ENCODE measurements at places on chromosomes 4 and X.

DNA sequence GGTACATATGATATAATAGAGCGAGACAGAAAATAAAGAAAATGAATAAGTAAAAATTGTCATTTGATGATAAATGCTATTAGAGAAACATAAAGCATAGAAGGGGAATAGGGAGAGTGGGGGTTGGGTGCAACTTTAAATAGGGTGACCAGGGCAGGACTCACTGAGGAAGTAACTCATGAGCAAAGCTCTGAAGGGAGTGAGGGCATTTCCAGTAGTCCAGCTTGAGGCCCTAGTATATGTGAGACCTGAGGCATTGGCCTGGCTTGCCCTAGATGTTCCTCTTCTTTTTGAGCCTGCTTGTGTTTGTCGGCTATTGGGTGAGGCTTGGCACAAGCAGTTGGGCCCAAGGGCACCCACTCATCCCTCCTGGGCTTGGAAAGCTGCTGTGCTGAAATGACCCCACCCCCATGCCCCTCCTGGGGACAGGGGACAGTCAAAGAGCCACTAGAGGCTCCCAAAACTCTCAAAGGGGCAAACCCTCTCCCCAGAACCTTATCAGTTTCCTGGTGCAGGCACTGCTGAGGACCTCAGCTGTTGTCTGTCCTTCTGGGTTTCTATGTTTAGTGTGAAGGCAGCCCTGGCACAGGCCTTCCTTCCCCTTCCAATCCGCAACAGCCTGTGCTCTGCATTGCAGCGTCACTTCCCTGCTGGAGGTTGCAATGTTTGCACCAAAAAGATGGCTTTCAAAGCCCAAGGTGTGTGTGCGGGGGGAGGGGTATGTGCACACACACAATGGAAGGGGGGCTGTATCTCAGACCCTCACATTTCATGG is 40.1 kb downstream of the APLN start:
- DNase-seq, result no peak

- no peak for DNase-seq
These were observed 107.8 kb upstream of the MCF2 start for GRCh38 chrX:139815771-139816170.

GRCh38 chr4:184388106-184388505 is 86.2 kb downstream of the IRF2 start:
- DNase-seq, result no peak

- DNase-seq, result no peak
These were observed 748.6 kb downstream of the CCSER1 start for GRCh38 chr4:90875791-90876190.

DNA sequence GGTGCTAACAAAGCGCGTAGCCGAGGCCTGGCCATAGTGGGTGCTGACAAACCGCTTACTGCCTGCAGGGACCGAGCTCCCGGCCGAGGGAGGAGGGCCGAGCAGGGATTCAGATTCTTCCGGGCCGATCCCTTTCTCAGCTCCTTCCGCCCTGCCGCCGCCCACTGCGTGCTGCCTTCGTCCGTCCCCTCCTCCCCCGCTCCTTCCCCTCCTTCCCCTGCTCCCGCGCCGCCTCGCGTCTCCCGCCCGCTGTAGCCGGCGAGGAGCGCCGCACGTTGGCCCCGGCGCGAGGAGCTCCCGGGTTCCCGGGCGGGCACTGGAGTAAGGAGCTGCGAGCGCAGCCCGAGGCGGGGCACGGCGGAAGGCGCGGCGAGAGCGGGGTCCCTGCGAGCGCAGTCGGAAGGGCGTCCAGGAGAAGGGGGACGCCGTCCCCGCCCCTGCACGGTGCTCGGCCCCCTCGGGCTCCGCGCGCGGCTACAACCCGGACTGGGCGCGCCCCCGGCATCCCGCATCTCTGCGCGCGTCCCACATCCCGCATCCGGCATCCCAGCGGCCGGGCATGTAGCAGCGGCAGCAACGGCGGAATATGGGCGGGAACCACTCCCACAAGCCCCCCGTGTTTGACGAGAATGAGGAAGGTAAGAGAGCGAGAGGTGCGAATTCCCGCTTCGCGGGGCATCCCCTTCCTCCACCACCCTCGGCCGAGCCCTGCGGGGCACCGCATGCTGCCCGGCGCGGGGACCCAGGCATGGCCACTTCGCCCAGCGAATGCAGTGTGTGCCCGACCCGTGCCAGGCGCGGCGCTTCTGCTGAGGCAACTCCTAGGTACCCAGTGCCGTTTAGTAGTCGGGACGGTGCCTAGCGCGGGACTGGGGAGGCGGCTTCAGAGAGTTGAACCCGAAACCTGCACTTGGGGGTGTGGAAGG is at the start of gene STK32B:
STK32B (plus strand) TSS at position 203 of the 926 bp plus-strand sequence.
- DNase-seq, result no peak

DNA sequence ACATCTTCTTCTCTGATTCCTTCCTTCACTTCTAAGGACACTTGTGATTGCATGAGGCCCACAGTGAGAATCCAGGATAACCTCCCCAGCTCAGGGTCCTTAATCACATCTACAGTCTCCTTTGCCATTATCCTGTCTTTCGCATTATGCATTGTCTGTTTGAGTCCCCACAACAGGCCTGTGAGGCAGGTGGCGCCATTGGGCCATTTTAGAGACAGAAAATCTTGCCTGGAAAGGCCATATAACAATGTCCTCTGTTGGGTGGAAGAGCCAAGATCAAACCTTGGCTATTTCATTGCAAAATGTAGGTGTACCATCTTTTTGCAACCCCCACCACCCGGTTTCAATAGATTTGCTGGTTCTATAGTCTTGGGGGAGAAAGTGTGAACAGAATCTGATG is 11.8 kb upstream of the DCUN1D4 start:
- DNase-seq, result peak; percentile 28

DNA sequence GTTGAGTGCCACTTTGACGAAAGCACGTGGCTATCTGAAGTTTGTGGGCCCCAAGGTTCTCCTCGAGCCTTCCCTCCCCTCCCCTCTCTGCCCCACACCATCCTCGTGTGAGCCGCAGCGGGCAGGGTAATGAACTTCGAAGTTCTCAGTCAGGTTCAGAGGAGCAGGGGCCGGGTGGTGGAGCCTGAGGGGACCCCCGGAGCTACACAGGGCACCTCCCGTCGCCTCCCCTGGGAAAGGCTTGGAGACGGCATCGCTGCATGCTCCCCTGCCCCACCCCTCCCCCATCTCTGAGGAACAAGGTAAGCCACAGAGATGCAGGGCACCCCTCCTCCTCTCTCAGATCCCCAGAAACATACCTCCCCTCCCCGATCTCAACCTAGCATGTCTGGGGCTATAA is 2.8 kb upstream of the NKX1-1 start:
- DNase-seq, result no peak

- no peak for DNase-seq
These were observed 7.1 kb upstream of the TMEM35A start for GRCh38 chrX:101071582-101071981.

DNA sequence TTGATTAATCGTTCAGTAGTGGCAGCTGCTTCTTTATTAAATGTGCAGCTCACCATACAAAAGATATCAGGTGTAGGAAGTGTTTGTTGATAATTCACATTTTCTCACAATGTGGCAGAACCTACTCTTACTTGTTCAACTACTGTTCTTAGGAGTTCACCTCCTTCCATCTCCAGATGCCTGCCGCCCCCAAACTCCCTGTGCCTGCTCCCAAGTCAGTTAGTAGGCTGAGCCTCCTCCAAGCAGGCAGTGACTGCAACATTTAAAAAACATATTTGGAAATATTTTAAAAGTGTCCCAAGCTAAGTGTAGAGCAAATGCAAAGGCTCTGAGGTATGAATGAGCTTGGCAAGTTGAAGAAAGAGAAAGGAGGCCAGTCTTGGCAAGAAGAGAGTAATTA is 100.2 kb downstream of the AFF2 start:
- DNase-seq, result no peak

GRCh38 chr4:121653986-121654385 is 42.8 kb downstream of the ANXA5 start:
- DNase-seq, result no peak

- DNase-seq, result no peak
These were observed 6.8 kb upstream of the ODAPH start for GRCh38 chr4:75549019-75549418.
